ENCODE measurements at places on chromosomes 4 and X. TPM values are rescaled to one million over a fixed set of nuclear protein-coding genes. Genes with fewer than 3 reads are reported as not detected.

The UGT2B17 gene
- not detected for polyA plus RNA-seq

The DDIT4L gene
- polyA plus RNA-seq: 2.7 TPM

The NPNT gene
- 198 TPM for polyA plus RNA-seq

The ARMCX2 gene
- 110 TPM for polyA plus RNA-seq

The TCP11X2 gene
- polyA plus RNA-seq: 1.9 TPM

The GPRASP1 gene
- polyA plus RNA-seq: 11.8 TPM

The PALLD gene
- 85.8 TPM for polyA plus RNA-seq

The PITX2 gene
- polyA plus RNA-seq: 1.7 TPM

The CXCL8 gene
- 0.35 TPM for polyA plus RNA-seq

The STATH gene
- polyA plus RNA-seq: 0.40 TPM

The GSX2 gene
- polyA plus RNA-seq: not detected

The NALF2 gene
- 0.50 TPM for polyA plus RNA-seq

The GAGE12C gene
- polyA plus RNA-seq: not detected

The XK gene
- 1.2 TPM for polyA plus RNA-seq

The LGI2 gene
- 31.5 TPM for polyA plus RNA-seq

The CT55 gene
- polyA plus RNA-seq: not detected

All from left renal pelvis (tissue), 4 donors.